Activated T-cell treated with anti-CD3 and anti-CD28 coated beads, Interleukin-2, amount 50 U/mL, for 24 hours (primary cell): ENCODE measurements at places on chromosomes 6 and 20.

DNA sequence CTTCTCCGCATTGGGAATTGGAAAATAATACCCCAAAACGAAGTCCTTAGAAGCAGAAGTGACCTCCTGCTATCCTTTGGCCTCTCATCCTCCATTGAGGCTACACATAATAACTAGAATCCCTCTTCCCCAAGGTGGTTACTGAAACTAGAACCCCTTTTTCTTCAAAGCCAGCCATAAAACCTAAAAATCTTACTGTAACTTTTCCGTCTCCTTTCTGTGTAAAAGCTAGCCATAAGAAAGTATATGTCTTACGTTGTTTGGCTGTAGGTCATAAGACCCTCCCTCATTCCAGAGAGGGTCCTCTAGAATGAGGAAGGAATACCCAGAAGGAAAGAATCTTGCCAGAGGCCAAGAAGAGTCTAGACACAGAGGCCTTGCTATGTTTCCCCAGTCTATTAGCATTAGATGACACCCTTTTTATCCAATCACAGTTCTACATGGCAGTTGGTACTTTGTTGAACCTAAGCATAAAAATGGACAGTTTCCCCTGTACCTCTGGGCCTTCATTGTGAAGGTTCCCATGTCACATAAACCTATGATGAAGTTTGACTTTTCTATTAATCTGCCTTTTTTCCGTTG lies 133.9 kb upstream of the BTN3A2 start:
- no peak for DNase-seq

- DNase-seq, result no peak
Observed at GRCh38 chr6:4294636-4295035, 159.3 kb upstream of the ECI2 start.

- no peak for DNase-seq
Observed at GRCh38 chr6:113184291-113184690, 672.9 kb upstream of the MARCKS start.

DNA sequence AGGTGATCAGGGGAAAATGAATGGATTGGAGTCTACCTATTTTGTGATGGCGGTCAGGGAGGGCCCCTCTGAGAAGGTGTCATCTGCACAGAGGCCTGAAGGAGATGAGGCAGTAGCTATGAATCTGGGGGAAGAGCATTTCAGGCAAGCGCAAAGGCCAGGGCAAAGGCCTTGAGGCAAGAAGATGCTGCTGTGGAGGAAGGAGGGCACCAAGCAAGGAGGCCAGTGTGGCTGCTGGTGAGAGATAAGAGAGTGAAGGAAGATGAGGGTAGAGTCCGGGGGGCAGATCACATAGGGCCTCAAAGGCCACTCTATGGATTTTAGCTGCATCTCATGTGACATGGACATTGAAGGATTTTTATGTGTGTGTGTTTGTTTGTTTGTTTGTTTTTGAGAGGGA lies 20.6 kb upstream of the CSNK2A1 start:
- DNase-seq, result no peak

DNA sequence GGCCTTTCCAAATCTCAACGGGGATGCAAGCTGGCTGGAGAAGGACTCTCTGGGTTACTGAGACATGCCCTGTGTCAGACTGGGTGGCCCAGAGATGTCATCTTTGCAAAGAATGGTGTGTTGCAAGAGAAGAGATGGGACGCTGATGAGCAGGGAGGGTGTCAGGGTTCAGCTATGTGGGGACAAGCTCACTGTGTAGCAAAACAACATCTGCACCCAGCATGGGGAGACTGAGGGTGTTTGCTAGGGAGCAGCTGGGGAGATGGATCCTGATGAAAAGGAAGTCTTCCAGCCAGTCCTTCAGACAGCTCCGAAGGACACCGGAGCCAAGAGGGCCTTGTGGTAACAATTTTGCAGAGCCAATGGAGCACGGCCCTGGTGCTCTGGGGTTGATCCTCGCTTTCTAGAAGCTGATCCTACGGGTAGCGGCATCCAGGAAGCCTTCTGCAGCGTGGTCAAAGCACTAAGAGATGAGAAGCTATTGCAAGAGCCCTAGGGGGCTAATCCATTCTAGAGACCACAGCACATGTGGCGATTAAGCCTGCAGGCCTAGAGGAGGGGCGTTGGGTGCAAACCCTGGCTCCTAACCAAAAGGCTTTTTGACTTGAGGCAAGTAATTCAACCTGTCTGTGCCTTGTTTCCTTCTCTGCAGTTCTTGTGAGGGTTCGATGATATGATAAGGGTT lies 39.9 kb downstream of the EDN3 start:
- DNase-seq, result no peak

- no peak for DNase-seq
Observed at GRCh38 chr6:33029328-33030184, 20.2 kb upstream of the HLA-DOA start.

GRCh38 chr6:149095842-149096241 lies 221.7 kb upstream of the TAB2 start:
- no peak for DNase-seq

- DNase-seq, result no peak
Observed at GRCh38 chr6:22884456-22884855, 315.1 kb downstream of the HDGFL1 start.

DNA sequence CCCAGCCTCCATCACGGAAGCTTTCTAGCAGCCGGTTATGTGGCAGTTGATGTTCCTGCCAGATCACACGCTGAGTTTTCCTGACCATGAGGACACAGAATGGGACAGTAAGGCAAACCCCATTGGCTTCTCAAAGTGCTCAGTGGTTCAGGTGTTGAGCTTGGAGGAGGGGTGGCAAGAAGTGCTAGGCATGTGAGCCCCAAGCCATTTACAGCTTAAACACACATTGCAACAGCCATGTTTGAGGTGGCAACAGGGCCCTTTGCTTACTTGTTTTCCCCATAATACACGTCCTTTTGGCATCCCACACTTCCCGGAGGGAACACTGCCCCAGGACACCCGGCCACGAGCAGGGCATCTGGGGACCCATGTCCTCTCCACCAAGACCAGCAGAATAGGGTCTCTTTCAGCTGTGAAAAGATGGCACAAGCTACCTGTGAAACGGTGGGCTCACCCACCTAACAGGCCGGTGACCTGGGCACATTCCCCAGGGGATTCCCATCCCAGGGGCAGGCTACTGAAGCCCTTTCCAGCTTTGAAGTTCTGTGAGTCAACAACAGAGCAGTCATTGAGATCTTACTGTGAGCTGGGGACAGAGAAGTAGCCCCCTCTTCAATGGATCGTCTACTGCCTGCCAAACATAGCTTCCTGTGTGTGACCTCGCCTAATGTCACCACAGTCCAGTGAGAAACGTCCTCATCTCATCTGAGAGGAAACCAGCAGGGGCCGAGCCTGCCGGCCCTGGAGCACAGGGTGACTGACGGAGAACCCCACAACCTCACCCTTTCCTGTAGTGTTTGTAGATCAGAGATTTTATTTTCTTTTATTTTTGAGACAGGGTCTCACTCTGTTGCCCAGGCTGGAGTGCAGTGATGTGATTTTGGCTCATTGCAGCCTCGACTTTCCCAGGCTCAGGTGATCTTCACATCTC lies 4.0 kb upstream of the TLDC2 start:
- DNase-seq, result no peak

DNA sequence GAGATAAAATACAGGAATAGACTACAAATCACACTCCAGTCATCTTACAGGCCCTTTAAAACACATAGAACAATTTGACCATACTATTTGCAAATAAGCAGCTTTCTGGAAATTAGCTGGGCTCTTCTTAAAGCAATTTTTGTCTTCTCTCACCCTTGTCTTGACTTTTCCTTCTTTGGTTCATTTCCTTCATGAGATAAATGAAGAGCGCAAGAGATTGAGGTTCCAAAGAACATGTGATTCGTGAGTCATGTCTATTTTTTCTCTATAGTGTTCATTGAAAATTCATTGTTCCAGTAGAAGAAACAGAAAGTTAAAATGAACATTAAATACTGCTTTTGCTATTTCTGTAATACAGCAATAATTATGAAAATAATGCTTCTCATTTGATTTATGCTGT lies 33.9 kb downstream of the PRDM1 start:
- DNase-seq, result no peak

DNA sequence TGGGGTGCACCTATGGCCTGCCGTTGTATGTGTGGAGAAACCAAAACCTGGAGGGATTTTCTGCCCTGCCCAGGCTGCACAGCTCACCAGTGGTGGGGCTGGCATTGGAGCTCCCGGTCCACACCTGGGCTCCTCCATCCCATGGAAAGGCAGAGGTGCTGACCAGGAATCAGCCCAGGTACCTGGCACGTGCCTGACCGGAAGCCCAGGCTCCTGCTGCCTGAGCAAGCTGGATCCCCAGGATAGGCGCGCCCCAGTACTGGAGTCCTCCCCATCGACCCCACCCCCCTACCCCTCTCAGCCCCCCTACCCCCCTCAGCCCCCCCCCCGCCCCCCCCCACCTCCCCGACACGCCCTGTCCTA lies 39.9 kb upstream of the HMGA1 start:
- DNase-seq, result no peak

DNA sequence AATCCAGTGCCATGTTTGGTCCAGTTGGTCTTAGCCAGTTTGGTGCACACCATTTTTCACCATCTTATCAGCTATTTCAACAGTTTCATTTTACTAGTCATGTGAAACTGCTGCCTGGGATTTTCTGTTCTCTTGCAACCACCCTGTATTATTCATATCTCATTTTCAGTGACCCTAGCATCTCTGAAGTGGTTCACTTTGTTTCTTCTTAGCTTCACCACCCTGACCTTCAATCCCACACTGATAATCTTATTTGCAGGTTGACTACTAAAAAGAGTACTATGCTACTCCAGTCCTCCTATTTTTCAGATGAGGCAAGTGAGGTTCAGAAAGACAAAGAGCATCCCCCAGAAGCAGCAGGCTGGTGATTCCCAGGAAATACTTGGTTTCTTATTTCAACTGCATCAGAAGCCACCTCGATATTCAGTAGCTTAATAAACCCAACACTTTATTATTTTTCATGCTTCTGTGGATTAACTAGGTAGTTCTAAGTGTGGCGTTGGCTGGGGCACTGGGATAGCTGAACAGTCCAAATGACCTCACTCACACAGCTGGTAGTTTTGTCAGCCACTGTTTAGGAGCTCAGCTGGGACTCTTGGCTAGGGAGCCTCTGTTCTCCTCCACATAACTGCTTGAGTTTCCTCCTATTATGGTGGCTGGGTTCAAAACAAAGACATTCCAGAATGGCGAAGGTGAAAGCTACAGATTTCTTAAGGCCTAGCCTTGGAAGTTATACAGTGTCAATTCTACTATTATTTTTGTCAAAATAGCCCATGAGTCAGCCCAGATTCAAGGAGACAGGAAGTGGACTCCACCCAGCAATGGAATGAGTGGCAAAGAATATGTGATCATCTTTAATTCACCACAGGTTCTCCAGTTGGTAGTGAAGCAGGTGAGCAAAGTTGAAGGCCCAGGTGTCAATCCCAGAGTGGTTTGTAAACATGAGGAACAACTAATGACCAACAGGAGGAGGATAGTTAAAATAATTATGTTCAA lies 40.6 kb downstream of the BPIFB4 start:
- DNase-seq, result no peak

- no peak for DNase-seq
Observed at GRCh38 chr6:98056955-98057354, 773.9 kb upstream of the MMS22L start.

DNA sequence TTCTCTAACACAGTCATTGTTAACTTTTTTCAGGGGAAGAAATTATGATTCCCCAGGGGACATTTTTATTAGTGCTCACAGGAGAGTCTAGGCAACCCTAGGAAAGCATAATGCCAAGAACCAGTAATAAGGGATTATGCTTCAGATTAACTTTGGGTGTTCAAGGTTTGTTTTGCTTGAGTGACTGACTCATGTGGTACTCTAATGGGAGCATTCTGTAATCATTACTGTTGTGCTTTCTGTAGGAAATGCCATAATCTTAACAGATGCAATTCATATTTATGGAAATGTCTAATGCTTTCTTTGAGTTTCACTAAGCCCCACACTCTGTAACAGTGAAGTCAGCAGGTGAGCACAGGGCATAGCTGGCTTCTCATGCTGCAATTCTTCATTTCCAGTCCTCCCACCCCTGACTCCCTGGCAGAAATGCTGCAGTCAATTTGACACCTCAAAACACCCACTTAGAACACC lies 263.4 kb upstream of the MAN1A1 start:
- no peak for DNase-seq

DNA sequence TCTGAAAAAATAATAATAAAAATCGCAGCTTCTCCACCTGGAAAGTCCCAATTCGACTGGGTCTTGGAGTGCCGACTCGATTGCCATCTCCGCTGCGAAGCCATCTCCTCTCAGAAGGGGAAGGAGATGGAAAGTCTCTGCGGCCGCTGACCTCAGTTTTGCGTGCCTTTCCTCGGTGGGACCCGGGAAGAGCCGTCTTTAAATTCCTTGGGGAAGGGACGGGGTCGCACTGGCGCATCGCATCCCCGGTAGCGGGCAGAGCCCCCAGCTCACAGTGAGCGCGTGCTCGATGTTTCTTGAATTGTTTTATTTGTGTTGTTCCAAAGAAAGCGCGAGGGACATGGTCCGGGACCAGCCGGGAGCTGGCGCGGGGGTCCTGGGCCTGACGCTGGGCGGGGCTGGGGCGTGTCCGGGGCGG lies 270 bp upstream of the TIAM2 start:
- DNase-seq, result no peak

DNA sequence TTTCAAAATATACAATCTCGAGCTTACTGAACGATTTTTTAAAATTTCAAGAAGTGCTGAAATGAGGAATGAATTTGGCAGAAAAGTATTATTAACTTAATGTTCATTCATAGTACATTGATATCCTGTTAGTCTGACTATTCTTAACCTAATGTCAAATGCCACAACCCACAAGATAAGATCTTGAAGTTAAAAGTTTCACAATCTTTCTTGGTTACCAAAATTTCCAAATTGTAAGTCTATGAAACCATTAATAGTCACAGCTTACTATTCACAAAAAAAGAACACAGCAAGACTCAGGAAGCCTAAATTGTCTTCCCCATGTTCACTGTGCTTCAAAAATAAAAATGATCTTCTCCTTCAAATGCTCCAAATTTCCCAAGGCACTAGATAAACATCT lies 71.3 kb downstream of the HACE1 start:
- DNase-seq, result no peak

- DNase-seq, result no peak
Observed at GRCh38 chr6:93624408-93624807, 205.0 kb upstream of the EPHA7 start.

DNA sequence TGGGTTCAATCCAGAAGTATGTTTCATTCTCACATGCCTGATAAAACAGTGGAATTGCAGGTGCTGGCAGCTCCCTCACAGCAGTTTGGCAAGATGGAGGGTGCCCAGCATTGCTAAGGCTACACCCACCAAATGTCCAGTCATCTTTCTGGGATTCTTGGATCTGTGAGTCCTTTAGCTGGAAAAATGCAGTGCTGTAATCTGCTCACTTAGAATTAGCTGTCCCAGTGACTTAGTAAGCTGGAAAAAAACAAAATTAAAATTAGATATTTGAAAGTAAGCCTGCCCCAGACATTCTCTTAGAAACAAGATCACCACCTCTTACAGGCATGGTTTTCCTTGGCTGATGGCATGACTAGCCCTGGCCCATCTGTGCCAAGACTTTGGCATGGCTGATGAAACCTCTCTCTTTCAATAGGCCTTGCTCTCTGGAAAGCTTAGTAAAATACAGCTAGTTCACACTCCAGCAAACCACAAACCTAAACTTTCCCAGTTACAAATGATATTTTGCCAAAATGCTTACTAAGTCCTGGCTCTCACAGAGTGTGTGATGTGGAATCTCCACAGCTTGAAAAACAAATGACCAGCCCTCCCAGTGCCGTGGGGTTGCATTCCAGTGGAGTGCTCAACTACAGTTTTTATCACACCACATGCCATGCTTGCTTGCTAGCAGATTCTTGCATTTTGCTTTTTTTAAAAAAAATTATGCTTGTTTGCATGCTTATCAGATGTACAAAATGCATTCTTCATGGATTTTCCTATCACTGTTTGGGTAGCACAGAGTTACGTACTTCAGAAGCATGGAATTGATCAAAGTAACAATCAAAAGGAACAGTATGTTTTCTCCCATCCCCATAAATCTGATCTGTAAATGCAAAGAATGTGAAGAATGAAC lies 261.5 kb downstream of the EYA4 start:
- DNase-seq, result no peak
